Eye (tissue), 1 donor: ENCODE measurements at places on chromosomes 13 and 19.

GRCh38 chr13:93689333-93689732 lies 462.7 kb downstream of the GPC6 start:
- no peak for DNase-seq

GRCh38 chr13:105037110-105037509 lies 1498.4 kb downstream of the EFNB2 start:
- no peak for DNase-seq

DNA sequence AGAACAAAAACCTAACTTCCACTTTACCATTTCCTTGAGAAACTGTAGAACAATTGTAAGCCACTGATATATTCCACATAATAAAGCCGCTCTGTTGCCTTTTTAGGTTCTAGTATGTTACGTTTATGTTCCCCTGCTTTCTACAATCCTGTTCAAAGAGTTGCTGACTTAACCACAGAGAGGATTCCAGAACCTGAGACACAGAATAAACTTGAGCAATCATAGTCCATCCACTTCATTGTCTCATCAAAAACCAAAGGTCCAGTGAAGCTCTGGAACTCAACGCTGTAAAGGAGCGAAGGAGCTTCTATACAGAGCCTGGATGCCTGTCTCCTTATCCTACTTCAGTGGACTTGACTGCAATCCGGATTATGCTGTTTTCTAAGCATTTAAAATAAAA lies 4.6 kb downstream of the STARD13 start:
- DNase-seq = no peak

GRCh38 chr19:1418496-1418775 lies 11.1 kb downstream of the DAZAP1 start:
- DNase-seq = no peak

GRCh38 chr13:70490320-70490935 lies 382.2 kb upstream of the KLHL1 start:
- no peak for DNase-seq

DNA sequence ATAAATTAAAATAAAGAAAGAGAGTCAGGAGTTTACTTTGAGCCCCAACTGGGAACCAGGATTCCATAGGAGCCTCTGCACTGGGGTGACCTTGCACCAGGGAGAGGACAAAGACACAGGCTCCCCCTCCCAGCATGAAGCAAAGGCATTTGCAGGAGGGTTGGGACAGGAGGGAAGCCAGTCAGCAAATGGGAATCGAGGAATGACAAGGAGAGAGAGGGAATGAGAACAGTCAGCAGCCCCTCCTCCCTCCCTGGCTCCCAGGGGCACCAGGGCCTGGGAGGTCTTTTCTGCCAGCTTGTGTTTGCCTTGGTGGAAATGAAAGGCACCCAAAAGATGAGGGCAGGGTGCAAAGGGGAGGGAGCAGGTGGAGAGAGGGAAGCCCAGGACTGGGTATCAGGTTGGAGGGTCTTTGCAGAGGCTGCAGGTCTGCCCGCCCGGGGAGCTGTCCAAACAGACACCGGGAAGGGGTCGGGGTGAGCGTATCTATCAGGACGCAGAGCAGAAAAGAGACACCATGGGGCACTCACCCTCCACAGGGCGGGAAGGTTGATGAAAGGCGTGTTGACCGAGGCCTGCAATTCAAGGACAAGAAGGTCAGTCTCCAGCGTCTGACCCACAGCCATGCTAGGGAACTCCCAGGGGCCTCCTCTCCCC lies 3.8 kb downstream of the SBSN start:
- DNase-seq = peak; percentile 20

DNA sequence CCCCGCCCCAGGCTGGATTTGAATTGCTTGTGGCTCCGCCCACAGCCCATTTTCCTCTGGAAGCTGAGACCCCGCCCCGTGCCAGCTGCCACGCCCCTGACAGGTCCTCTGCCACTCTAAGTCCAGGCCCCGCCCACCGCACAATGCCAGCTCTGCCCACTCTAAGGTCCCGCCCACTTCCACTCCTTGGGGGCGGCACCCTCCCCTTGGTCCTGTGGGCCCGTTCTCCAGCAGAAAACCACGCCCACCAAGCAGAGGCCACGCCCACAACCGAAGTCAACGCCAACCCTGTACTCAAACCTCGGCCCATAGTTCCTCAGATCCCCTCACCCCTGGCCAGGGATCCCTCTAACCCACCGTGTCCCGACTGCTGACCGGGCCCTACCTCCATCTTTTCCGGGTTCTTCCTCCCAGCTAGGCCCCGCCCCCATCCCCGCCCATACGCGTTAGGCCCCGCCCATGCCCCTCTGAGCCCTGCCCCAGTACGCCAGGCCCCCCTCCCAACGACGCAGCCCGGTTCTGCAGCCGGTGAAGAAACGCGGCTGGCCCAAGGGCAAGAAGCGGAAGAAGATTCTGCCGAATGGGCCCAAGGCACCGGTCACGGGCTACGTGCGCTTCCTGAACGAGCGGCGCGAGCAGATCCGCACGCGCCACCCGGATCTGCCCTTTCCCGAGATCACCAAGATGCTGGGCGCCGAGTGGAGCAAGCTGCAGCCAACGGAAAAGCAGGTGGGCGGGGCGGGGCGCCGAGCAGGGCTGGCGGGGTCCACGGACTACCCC lies 1.3 kb downstream of the HMG20B start:
- peak; percentile 90 for DNase-seq

DNA sequence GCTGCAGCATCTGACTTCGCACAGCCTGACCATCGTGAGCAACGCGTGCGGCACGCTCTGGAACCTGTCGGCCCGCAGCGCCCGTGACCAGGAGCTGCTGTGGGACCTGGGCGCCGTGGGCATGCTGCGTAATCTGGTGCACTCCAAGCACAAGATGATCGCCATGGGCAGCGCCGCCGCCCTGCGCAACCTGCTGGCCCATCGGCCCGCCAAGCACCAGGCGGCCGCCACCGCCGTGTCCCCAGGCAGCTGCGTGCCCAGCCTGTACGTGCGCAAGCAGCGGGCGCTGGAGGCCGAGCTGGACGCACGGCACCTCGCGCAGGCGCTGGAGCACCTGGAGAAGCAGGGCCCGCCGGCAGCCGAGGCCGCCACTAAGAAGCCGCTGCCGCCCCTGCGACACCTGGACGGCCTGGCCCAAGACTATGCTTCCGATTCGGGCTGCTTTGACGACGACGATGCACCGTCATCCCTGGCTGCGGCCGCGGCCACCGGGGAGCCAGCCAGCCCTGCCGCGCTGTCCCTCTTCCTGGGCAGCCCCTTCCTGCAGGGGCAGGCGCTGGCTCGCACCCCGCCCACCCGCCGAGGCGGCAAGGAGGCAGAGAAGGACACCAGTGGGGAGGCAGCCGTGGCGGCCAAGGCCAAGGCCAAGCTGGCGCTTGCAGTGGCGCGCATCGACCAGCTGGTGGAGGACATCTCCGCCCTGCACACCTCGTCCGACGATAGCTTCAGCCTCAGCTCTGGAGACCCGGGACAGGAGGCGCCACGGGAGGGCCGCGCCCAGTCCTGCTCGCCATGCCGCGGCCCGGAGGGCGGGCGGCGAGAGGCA lies 13.6 kb downstream of the C19orf25 start:
- DNase-seq = peak; percentile 58

DNA sequence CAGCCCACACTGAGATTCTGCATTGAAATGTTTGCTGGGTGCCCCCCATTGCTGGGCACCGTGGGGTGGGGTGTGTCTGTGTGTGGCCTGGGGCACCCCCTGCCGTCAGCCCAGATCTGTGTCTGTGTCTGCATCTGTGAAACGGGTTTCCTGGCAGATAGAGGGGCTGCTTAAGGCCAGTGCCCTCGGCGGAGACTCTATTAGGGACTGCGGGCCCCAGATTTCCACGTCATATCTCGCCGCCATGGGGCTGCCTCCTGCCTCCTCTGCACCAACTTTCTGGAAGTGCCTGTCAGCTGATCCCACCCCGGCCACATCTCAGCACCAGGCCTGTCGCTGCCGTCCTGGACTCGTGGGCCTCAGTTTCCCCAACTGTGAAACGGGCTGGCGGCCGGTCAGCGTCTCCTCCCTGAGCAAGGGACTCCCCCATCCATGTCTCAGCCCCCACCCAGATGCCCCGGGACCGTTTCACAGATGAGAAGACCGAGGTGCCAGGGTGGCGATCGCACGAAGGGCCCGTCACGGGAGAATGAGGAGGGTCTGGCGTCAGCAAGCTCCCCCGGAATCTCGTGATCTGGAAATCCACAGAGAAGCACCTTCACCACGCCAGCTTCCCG lies 21.4 kb downstream of the ARID3A start:
- DNase-seq = no peak

GRCh38 chr19:1146412-1146699 lies 27.7 kb downstream of the SBNO2 start:
- no peak for DNase-seq
